Fibroblast of upper back skin (primary cell): ENCODE measurements at places on chromosomes 13 and 19.

DNA sequence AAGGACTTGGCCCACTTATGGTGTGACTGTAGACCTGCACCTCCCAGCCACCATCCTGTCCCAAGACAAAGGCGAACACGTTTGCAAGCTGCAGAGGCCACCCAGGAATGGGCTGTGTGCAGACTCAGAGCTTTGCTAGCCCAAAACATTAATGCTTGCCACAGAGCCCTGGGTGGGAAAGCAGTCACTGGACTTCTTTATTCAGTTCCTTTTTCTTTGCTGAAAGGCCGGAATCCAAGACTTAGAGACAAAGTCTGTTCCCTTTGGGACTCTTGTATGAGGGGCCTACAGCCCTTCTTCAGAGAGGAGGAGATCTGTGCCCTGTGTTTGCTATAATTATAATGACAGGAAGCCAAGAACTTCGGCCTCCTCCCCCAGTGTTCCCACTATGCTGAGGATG is 167.8 kb downstream of the DLEU7 start:
- no peak for DNase-seq

GRCh38 chr19:8109890-8110662 is 39.3 kb downstream of the FBN3 start:
- no peak for DNase-seq

GRCh38 chr19:55646889-55647731 is 902 bp upstream of the CCDC106 start:
- DNase-seq = no peak

GRCh38 chr13:103976371-103976770 is 910.2 kb upstream of the SLC10A2 start:
- no peak for DNase-seq

DNA sequence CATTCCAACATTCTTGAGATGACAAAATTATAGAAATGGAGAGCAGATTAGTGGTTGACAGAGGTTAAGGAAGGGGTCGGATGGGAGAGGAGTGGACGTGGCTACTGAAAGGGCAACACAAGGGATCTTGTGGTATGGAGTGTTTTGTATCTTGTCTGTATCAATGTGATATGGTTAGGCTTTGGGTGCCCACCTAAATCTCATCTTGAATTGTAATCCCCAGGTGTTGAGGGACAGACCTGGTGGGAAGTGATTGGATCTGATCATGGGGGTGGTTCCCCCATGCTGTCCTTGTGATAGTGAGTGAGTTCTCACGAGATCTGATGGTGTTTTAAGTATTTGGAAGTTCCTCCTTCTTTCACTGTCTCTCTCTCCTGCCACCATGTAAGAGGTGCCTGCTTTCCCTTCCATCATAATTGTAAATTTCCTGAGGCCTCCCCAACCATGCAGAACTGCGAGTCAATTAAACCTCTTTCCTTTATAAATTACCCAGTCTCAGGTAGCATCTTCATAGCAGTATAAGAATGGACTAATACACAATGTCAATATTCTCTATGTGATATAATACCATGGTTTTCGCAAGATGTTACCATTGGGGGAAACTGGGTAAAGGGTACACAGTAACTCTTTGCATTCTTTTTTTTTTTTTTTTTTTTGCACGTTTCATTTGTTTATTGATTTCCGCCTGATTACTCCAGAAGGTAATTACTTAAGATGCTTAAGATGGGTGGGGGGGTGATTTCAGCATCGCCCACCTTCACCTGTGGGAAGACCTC is 4.9 kb upstream of the IFNL4 start:
- DNase-seq = no peak

- no peak for DNase-seq
Observed at GRCh38 chr13:113443991-113444390, 9.3 kb downstream of the ADPRHL1 start.
